ENCODE measurements at places on chromosomes 6 and 20.

GRCh38 chr20:56628015-56628872 lies 862 bp upstream of the TFAP2C start:
- DNase-seq = peak; percentile 79

DNA sequence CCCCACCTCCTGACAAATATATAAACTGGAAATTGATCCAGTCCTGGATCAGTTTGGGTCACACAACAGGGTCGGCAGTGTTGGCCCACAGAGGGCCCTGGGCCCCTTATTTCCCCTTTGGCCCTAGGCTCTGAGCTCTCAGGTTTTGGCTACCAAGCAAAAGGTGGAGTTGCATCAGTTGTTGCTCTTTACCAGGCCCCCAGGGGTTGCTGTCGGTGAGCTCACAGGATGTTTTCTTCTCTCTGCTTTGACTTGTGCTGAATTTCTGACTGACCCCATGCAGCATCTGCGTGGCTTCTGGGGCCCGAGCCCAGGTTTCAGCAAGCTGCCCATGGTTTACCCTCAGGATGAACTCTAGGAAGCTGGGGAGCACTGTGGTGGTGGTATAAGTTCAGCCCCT lies 44.6 kb downstream of the PPARD start:
- DNase-seq = peak; percentile 44

DNA sequence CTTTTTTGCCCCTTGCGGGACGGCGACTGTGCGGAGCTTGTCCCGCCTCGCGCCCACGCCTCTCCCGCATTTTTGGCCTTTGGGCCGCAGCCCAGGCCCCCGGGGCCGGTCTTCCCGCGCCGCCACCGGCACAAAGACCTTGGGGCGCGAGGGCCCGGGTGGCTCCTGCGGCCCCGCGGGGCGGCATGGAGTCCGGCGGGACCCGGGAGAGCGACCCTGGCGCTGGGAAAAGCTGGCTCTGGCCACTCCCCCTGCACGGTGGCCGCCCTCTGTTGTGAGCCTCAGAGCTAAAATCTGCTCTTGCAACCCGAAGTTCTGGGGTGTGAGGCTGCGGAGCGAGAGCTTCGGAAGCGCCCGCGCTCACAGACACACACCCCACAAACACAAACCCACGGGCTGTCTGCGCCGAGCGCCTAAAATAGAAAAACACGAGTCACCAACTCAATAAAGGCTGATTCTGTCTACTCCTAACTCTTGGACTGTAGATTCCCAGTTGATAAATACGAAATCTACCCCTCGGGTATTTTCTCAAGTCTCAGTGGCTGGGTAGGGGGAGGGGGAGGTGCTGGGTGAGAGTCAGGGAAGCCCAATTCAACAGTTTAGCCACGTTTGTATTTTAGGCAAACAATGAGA lies 496 bp upstream of the BEND3 start:
- peak; percentile 90 for DNase-seq

GRCh38 chr6:160238278-160238711 lies 20.3 kb downstream of the SLC22A2 start:
- DNase-seq = no peak

DNA sequence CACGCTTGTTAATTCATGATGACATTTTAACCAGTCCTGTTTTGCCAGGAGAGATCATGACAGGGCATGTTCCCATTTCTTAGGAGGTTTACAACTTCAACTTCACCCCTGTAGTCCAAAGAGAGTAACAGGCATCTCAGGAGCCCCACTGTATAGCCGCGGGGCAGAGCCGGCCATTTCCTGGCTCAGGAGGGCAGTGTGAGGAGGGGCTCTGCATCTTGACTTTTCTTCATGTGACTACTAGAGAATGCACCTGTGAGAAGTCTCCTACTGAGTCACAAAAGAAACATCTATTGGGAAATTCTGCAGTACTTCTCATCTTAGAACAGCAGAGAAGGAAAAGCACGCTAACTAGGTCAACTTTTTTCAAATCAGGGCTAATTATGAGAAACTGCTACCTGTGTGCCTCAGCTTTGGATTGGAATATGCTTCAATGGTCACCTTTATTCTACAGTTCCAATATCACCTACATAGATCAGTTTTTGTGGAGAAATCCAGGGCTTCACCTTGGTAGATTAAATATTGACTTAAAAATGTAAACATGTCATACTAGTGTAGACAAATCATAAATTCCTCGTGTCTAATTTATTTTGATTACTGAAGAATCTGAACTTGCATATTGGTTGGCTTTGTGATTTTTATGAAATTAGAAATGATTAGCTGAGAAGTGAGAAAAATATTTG lies 28.6 kb upstream of the SIM1 start:
- DNase-seq = peak; percentile 78

DNA sequence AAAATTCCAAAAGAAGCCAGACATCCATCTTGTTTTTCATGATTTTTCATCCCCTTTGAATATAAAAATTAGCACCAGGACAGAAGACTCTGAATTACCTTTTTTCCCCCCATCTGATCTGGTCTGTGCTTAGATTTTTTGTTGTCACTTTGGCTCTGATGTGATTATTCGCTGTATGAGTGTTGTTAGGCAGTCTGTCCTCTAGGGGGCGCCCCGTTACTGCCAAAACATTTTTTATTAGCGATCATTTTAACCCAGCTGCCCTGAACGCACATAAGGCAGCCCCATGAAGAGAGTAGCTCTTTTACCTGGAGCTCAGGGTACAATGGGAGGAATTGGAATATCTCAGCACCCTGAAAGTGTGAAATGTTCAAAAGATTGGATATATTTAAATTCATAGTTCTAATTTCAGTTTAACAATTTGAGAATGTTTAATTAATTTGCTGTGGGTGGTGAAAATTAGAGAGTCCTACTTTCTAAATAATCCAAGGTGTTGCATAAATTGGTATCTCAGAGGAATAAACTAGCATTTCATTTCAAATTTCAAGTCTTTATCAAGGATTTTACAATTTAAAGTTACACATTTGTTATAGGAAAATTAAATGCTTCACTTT lies 60.8 kb downstream of the PRPH2 start:
- DNase-seq = peak; percentile 82

GRCh38 chr20:62999580-62999979 lies 7.2 kb downstream of the BHLHE23 start:
- DNase-seq = no peak

DNA sequence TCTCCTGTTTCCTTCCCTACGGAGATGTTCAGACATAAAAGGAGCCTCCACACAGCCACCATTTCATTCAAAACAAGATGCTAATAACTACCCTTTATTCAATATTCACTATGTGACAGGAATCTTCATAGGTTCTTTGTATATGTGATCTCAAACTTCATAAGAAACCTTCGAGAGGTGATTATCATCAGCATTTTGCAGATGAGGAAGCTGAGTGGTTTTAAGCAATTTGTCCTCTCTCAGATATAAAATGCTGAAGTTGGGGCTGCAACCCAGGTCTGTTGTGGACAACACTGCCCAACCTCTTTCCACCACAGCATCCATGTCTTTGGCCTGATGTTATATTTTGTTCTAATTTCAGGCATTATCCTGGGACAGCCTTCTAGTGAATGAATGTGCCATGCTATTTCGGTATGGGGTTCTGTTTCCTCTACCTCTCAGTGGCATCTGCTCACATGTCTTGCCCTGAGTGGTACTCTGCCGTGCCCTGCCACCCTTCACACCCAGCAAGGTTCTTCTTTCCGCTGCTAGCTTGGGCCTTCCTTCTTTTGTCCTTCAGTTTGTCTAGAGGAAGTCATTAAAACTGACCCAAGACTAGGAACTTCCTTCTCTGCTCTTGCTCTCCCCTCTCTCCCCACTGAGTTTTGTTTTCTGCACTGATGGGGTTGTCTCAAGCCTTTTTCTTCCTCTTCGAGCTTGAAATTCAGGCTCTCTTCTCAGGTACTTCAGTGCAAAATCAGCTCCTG lies 300.9 kb upstream of the PRDM1 start:
- no peak for DNase-seq

DNA sequence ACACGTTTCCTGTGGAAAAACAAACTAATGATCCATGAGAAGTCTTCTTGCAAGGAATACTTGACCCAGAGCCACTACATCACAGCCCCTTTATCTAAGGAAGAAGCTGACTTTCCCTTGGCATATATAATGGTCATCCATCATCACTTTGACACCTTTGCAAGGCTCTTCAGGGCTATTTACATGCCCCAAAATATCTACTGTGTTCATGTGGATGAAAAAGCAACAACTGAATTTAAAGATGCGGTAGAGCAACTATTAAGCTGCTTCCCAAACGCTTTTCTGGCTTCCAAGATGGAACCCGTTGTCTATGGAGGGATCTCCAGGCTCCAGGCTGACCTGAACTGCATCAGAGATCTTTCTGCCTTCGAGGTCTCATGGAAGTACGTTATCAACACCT lies 35.4 kb downstream of the GCNT2 start:
- DNase-seq = no peak

DNA sequence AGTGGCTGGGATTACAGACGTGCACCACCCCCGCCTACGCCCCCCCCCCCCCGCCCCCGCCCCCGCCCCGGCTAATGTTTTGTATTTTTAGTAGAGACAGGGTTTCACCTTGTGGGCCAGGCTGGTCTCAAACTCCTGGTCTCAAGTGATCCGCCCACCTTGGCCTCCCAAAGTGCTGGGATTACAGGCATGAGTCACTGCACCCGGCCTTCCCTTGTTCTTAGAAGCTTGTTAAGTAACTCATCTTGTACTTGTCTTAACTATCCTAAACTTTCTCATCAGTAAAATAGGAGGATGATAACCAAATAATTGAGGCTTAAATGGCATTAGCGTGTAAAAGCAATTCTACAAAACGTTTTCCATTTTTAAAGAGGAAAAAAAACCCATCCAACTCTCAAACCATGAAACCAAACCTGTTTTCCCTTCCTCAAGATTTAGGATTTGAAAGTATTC lies 4.2 kb downstream of the CDYL start:
- DNase-seq = peak; percentile 64

- DNase-seq = no peak
Observed at GRCh38 chr6:14719270-14719669, 526.6 kb upstream of the JARID2 start.

DNA sequence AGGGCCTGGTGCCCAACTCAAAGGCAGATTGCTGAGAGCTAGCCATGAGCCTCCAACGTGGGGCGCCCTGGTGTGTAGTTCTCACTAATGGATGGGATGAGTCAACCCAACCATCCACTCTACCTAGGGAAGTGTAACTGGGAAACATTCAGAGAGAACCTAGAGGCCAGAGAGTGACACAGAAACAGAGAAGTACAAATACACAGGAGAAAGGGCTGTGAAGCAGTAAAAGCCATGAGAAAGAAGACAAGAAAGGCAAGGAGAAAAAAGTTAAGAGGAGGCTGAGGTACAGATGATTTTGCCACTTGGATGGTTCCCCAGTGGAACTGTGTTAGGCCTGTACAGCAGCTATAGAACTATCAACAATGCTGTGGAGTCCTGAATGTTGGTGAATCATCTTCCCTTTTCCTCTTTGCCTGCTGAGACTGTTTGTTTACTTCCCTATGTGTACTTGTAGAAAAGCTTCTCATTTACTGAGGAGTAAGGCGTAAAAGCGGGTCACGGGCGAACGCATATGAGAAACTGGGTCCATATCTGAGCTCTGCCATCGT lies 39.0 kb downstream of the MAN1A1 start:
- DNase-seq = no peak

DNA sequence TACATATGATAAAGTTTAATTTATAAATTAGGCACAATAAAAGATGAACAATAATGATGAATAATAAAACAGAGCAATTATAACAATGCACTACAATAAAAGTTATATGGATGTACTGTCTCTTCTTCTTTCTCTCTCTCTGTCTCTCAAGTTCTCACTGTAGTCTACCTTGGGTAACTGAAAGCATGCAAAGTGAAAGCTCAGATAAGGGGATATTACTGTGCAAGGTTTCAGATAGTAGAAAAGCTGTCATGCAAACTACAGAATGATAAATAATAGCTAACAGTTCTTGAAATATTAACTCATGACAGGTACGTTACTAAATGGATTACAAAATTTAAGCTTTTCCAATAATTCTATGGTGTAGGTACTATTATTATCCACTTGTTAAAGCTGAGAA lies 311.9 kb upstream of the PRDM1 start:
- DNase-seq = no peak

- DNase-seq = peak; percentile 86
Observed at GRCh38 chr6:158002249-158002950, 20.7 kb downstream of the SYNJ2 start.

- DNase-seq = no peak
Observed at GRCh38 chr6:149342525-149342924, 25.0 kb downstream of the TAB2 start.

DNA sequence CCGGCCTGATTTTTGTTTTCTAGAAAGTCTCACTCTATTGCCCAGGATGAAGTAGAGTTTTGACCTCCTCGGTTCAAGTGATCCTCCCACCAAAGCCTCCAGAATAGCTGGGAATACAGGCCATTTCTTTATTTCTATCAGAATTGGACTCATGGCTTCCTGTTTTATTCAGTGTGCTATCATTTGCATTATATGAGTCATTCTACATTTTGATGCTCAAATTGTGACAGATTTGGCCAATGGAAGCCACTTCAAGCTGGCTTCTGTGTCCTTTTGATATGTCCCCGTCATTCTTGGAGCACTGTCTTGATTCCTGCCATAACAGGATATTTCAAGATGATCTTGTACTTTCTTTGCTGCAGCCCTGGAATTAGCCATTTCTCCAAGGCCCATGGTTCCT lies 75.1 kb downstream of the CNBD2 start:
- DNase-seq = no peak

- DNase-seq = no peak
Observed at GRCh38 chr6:10532392-10532791, 11.2 kb downstream of the GCNT2 start.

DNA sequence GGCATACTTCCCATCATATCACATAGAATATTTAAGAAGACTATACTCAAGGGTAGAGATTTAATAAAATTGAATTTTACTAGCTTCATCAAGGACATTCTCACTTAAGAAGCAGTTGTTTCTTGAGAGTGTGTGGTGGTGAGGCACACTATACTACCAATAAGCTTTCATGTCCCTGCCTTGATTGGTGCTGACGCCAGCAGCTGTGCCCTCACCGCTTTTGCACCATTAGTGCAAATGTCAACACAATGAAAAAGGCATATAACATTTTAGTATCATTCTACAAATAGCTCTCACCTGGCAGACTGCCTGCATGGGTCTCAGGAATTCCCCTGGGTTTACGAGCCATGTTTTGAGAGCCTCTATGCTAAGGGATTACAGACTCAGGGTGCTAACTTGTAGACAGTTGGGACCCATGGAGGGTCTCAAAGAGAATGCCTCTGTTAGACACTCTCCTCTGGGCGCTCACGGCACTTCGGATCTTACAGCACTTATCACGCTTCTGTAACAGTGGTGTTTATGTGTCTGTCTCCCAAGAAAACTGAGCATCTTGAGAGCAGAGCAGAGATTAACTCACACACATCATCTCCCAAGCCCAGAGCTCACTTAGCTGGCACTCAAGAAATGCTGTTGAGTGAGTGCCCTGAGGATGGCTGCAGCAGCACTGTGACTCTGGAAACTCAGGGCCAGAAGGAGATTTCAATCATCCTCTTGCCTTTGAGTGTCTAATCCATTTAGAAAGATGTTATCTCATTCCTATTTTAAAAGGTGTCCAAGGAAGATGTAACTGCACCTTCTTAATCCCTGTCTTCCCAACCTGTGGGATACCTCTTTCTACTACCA lies 143.3 kb upstream of the GPR6 start:
- no peak for DNase-seq

GRCh38 chr6:119535332-119535731 lies 185.8 kb upstream of the MAN1A1 start:
- DNase-seq = no peak
